ENCODE measurements at places on chromosomes 13 and 19. TPM values are rescaled to one million over a fixed set of nuclear protein-coding genes. Genes with fewer than 3 reads are reported as not detected.

Gene ZNF578
- total RNA-seq: 3.4 TPM

Gene OR7A5
- not detected for total RNA-seq

Gene FUT2
- not detected for total RNA-seq

Gene ZNF541
- total RNA-seq: not detected

All from cardiac muscle cell (in vitro differentiated cells and primary cell).